ENCODE measurements at places on chromosomes 4 and X.

- no peak for DNase-seq
These were observed 56.3 kb downstream of the RGS12 start for GRCh38 chr4:3349116-3349515.

- no peak for DNase-seq
These were observed 180.2 kb downstream of the RBM46 start for GRCh38 chr4:154961263-154961662.

DNA sequence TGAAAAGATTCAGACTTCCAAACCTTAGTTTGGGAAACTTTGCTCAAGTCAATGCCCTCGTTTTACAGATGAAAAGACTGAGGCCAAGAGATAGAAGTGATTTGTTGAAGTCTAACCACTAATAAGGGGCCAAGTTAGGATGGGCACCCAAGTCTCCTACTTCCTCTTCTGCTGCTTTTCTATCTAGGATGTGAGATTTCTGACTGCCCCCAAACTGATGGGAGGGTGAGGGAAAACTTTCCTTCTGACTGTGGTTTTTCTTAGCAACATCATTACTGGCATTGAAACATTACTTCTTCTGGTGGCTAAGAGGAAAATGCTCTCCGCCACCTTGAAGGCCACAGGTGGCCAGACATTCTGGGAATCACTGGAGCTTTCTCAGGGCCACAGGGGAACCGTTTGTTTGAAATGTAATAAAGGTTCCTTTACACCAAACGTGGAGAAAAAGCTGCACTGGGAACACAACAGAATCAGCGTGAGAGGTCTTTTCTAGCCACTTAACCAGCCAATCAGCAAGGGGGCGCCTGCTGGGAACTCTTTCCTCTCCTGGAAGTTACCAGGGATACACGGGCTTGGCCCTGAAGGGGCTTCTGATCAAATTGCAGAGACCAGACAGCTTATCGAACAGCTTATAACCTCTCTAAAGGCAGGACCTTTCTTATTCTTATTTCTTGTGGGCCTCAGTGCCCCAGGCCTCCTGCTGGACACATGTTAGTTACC, 115.9 kb upstream of the TEX13D start:
- DNase-seq: no peak

DNA sequence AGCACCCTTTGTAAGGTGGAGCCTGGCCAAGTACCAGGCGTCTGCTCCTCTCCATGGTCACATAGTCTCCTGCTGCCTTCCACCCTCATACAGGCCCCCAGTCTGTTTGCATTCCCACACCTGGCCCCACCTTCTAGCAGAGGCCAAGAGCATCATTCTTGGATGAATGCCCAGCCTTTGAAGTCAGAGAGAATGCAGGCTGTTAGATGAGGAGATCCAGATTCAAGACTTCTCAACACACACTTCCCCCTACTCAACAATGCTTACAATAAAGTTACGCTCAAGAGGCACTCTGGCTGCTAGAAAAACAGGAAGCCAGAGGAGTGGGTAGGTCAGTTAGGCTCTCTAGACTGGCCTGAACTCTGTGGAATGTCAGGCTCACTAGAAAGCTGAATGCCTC, 43.3 kb downstream of the SHROOM4 start:
- peak; percentile 85 for DNase-seq

GRCh38 chrX:103234869-103235268, 20.0 kb downstream of the BEX4 start:
- DNase-seq: no peak

DNA sequence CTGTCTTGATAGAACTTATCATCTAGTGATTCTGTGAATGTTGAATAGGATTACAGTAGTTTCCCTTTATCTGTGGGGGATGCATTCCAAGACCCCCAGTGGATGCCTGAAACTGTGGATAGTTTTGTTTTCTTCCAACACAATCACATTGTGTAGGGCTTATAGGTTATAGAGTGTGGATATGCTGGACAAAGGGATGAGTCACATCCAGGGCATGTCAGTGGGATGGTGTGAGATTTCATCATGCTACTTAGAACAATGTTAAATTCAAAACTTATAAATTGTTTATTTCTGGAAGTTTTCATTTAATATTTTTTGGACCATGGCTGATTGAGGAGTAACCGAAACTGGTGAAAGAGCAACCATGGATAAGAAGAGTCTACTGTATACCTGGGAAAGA, 432.3 kb upstream of the ATOH1 start:
- no peak for DNase-seq

- DNase-seq: no peak
These were observed 89.0 kb upstream of the LIMCH1 start for GRCh38 chr4:41448934-41449333.

DNA sequence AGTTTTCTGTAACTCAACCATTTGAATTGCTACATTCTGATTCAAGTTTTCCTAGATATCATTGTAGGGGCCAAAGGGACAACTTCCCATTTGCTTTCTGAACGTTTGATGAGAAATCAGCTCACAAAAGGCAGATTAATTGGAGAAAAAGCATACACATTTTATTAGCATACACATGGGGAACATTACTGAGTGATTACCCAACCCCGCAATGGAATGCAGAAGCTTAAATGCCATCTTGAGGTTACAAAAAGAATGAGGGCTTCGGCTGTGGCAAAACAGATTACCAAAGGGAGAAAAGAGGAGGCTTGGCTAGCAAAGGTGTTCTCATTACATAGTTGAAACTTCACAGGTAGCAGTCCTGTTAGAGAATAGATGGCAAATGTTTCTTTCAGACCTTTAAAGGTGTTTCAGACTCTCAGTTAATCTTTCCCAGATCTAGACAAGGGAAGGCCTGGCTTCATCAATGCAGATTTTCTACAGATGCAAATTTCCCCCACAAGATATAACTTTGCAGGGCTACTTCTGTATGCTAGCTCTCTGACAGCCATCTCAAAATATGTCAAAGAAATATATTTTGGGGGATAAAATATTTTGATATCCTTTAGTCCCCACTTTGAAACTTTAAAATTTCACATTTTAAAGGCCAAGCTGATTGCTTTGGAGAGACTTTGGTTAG, 26.5 kb upstream of the HERC6 start:
- DNase-seq: no peak

- DNase-seq: no peak
These were observed 527.9 kb downstream of the SPRY1 start for GRCh38 chr4:123924536-123924935.

DNA sequence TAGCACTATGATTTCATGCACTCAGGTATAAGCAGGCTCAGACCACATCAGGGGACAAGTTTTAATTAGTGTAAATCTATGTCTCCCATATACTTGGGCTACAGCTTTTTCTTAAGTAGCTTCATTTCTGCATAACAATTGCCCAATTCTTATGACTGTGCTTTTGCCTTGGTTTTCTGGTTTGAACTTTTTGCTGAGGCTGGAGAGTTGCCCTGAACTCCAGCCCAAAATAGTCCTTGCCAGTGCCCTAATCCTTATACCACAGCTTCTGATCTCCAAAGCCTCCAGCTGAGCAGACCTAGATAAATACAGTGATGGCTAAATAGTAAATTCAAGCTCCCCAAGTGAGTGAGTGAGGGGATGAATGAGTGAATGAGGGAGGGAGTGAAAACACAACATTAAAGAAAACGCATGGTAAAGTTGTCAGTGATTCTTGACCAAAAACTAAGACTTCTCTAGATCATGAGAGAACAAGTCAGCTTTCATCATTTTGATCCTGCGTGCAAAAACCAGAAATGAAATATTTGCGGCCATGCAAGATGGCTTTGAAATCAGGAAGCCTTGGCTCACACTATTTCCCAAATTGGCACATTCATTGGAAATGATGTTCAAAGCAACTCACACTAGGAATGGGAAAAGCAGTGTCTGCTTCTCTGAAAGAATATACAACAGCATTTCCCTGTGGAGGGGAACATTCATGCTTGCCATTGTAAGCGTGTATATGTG, 437.1 kb upstream of the CTSO start:
- DNase-seq: no peak

GRCh38 chrX:2693113-2694002, 2.3 kb downstream of the CD99 start:
- DNase-seq: no peak

DNA sequence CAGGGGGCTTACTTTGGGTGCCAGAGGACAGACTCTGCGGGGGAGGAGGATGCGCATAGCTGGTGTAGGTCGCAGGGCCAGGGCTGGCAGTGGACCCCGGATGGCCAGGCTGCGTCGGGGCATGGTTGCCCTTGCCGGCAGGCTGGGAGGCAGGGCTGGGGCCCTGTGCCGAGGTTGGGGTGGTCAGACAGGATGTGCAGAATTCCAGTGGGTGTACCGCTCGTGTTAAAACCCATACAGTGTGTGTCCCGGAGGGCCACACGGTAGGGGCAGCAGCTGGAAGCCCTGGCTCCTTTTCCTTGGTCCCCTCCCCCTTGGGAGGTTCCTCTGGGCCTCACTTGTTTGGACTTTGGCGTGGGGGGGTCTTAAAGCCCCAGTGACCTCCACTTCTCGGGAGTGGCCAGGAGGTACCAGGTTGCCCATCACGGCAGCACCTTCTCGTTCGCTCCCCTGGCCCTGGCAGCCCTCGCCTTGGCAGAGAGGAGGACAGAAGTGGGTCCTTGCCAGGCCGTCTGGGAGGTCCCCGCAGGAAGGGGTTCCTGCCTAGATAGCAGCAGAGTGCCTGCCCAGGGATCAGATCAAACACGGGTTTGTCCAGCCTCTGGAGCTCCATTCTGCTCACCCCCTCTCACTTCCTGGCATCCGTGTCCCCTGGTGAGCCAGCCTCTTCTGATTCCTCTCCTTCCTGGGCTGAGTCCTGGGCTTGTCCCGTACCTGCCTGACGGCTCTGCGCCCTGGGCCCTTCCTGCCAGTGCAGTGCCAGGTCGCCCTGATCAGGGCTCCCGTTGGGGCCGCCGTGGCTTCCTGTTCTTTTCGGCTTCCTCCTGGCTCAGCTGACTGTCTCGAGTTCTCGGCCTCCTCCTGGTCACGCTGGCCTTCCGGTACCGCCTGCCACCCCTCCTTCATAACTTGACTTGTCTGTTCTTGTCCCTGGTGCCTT, 56.7 kb upstream of the HGFAC start:
- DNase-seq: peak; percentile 88

DNA sequence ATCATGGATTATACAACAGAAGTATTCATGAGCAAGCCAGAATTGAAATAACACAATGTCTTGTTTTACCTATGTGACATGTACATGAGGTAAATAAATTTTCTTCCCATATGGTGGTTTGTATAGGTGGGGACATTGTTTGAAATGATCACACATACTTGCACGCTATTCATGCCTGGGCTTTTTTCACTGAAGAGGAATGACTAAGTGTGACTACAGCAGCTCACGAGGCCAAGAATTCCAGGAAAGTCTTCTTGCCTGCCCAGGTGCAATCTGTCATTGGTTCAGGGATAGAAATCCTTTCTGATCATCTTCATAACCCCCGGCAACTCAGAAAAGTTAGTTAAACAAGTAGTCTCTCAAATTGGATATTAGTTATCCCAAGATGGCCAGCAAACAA, 36.3 kb upstream of the AREG start:
- DNase-seq: no peak

DNA sequence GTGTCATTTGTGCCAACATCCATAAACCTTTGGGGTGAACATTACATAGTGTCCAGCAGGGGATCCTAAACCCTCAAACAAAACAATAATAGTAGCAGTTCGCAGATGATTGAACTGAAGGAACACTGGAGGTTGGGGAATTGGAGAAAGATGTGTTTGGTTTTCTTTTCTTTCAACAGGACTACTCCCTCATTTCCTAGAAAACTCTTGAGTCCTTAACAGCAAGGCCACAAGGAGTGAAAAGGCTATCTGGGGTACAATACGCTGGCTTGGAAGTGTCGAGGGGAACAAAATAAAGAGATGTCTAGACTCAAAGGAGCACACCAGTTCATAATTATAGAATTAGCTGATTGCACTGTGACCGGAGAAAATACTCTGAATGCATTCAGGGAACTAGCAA, 72.1 kb downstream of the IDS start:
- no peak for DNase-seq

- no peak for DNase-seq
These were observed 721.0 kb upstream of the NDST4 start for GRCh38 chr4:115834441-115834840.

GRCh38 chr4:160233141-160233540, 1130.3 kb downstream of the RAPGEF2 start:
- no peak for DNase-seq

GRCh38 chr4:8379281-8379680, 61.2 kb downstream of the ACOX3 start:
- DNase-seq: no peak

DNA sequence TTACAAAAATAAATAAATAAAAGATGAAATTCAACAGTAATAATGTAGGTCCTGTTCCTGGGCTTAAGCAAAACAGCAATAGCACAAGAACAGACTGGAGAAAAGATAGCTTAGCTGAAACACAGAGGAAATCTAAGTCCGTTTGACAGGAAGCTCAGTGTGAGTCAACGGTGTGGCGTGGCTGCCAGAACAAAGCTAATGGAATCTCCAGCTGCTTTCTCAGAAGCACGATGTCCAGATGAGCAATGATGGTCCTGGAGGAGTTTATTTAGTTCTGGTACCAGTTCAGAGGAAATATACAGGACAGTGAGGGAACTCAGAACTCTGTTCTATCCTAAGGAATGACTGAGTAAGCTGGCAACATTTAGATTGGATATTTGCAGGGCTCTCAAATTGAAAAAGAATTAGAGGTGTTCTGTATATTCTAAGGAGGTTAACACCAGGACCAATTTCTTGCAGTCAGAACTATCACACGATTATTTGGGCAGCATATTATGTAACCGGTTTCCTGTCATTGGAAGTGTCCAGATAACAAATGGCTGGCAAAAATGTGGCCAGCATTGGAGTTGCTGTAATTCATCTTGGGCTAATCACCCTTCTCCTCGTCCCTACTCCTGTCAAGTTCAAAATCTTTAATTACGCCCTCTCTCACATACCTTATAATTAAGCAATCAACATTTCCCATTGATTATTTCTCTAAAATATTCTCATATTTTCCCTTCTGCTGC, 12.7 kb downstream of the GAB3 start:
- DNase-seq: no peak

DNA sequence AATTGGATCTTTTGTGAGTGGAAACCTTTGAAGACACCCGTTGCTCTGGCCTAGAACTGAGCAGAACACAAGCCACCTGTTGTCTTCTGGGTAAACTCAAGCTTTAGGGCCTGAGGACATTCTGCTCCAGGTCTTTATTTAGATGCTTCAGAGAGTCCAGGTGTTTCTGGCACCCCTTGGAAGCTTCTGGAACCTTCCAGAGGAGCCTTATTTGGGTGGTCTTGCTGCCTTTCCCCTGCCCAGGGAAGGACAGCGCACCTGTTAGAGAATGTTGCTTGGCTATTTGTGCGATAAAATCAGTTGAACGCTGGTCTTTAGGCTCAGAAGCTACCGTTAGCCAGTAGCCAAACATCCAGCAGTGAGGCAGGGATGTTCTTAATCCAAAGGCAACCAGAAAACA, 3.0 kb downstream of the ZNF275 start:
- no peak for DNase-seq

- no peak for DNase-seq
These were observed 581.0 kb downstream of the KCNIP4 start for GRCh38 chr4:21367567-21367966.

DNA sequence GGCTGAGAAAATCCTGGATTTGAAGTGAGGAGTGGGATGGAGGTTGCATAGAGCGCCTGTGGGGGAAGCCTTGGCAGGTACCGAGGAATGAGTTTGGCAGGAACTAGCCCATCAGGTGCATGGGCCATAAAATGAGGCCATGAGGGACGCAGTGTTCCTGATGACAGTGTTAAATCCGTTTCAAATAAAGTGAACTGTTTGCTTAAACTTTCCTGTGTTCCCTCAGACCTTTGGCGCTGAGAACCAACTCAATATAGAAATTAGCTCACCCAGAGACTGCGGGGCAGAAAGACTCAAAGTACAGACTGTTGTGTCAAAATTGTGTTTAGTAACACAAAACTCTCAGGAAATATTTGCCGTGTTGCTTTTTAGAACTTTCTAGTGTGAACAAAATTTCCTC, 250.0 kb upstream of the NR3C2 start:
- no peak for DNase-seq
